Esophagus squamous epithelium (tissue), 5 donors: ENCODE measurements at places on chromosomes 6 and 20.

GRCh38 chr6:35543459-35544193 is 30.9 kb upstream of the TULP1 start:
- no peak for DNase-seq

DNA sequence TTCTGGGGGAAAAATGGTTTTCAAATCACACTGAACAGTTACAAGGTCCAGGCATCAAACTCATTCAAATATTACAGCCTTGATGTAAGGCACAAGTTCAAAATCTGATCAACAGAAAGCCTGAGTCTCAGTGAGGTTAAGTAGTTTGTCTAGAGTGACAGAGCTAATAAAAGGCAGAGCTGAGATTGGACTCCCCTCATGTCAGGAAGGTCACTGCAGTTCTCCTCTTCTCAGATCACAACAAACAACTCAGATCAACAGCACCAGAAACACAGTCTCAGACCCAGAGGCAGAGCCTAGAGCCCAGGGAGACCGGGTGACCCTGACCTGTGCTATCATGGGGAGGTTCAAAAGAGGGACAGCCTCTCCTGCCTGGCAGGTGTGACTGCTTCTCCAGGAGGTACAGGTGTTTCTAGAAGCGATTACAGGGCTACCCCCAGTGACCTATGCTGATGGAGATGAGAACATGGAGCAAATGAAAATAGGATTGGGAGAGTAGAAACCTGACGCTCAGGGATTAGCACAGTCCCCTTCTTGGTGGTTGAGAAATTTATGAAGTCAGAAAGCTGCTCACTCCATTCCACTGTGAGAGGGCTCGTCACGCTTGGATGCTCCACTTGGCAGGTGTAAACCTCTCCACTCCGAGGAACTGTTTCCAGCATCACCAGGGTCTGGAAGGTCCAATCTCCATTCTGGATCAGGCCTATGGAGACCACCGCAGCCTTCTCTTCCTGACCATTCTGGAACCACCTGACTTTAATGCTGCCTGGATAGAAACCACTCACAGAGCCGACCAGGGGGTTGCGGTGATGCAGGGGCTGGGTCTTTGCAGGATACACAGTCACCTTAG is 24.3 kb upstream of the HLA-DRB5 start:
- no peak for DNase-seq

- DNase-seq, result no peak
Measured at GRCh38 chr6:7730784-7731227, 4.9 kb downstream of the BMP6 start.

GRCh38 chr6:23154159-23154558 is 584.8 kb downstream of the HDGFL1 start:
- DNase-seq, result no peak

DNA sequence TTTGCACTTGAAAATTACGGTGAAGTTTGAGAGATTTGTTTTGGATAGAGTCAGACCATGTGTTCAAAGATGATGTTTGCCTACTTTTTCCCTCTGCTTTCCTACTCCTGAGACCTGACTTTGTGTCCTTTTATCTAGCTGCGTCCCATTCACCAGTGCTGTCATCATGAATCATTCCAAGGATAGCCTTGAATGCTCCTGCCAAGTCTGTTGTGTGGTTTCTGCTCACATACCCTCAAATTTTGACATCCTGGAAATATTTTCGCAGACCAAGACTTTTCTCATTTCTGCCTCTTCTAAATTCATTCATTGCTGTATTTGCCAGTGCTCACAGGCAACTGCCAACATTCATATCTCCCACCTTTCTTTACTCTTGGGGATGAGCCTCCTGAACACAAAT is 175.9 kb upstream of the SCGN start:
- DNase-seq, result no peak

DNA sequence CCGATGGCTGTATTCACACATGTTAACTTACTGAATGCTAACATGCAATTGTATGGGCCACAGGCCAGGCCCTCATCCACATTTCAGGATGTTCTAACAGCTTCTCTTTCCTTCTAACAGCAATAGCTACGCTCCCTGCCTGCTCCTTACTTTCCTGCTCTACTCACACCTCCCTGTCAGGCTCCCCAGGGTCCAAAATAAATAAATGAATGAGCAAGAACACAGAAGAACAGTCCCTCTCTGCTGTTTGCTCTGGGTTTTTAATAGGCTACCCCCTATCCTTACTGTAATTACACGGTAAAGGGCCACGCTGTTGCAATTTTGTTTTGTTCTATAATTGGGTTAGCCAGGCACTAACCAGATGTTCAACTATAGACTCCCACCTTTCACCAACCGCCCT is 135.6 kb downstream of the GMDS start:
- DNase-seq, result no peak

- no peak for DNase-seq
Measured at GRCh38 chr20:23425129-23425528, 3.8 kb upstream of the NAPB start.

DNA sequence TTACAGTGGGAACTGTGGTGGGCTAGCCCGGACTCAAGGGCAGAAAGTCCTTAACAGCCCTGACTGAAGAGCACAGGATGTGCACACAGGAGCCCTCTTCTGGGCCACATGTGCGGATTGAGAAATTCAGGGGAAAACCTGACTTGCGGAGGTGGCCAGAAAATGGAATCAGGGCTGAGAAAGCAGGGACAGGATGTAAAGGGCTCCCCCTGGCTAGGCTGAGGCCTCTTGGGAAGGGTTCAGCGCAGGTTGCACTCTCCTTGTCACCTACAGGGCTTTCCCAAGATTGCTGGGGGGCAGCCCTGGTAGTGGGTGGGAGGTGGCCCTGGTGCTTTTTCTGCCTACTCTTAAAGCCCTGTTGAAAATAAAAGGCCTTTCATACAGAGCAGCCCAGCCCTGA is 251.2 kb downstream of the SLC24A3 start:
- DNase-seq, result no peak

- no peak for DNase-seq
Measured at GRCh38 chr20:2658414-2659354, 5.3 kb downstream of the IDH3B start.

GRCh38 chr6:44738601-44739146 is 351.2 kb downstream of the CDC5L start:
- no peak for DNase-seq

GRCh38 chr20:48153523-48153922 is 368.2 kb upstream of the SULF2 start:
- DNase-seq, result no peak

- no peak for DNase-seq
Measured at GRCh38 chr6:108598305-108598863, 37.7 kb downstream of the FOXO3 start.

DNA sequence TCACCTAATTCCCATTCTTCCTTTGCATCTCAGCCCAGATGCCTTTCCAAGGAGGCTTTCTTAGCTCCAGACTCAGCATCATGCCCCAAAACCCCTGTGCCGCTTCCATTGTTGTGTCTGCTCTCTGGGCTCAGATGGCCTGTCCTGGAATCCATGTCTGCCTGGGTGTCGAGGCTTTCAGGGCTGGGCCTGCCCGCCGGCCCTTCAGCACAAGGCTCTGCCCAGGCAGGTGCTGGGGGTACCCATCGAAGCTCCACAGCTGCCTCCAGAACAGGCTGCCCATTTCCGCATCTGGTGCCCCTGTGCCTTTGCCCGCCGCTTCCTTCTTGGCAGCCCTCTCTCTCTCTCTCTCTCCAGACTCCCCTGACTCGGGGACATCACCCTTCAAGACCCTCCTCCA is 1.2 kb downstream of the CPXM1 start:
- DNase-seq, result no peak

DNA sequence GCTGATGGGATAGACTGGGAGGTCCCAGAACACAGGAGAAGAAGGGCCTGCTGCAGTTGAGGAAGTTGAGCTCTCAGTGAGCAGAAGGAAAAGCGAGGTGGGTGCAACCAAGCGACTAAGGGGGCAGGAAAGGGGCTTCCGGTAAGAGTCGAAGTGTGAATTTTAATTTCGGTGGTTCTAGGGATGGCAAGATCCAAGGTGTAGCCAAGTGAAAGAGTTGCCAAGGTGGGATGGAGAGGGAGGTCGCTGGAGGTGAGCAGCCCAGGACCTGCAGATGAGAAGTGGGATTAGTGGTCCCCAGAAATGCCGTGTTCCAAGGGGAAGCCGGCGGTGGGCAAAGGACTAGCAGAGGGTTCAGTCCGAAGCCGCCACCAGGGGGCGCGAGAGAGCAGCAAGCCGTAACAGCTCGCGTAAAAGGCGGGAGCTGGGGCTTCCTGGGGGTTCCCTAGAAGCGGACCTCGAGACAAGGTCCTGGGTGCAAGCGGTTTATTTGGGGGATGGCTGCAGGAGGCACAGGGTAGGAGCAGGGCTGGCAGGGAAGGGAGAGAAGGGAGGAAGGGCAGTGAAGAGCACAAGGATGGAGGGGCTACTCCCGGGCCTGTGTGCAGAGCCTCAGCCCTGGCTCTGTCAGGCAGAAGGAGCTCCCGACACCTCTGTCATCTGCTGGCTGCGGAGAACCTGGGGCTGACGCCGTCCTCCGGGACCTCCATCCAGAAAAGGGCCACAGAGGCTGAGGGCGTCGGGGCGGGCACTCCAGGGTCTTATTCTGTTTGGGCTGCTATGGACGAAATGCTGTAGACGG is 103.6 kb downstream of the PAX1 start:
- DNase-seq, result no peak
